ENCODE measurements at places on chromosomes 7 and 10.

DNA sequence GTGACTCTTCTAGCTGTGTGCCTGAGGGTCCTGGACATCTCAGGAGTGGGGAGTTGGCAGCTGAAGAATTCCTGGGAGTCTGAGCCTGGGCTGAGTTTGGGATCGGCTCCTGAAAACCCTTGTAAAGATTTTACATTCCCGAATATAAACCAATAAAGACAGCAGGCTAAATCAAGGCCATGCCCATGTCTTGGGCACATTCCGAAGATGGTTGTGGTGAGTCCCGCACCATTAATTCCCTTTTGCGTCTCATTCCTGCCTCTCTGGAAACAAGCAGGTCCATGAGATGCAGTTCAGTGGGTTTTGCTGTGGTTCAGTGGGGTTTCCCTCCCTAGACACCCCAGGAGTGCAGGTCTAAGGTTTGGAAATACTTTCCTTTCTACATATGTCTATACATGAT, 90.9 kb downstream of the COL26A1 start:
- no peaks in the 10 kb centered on the region for H3K27me3 ChIP-seq
- no peaks in the 10 kb centered on the region for H3K4me1 ChIP-seq
- DNase-seq = no peak
- no peak overlapping the region for H3K27ac ChIP-seq
- no peak overlapping the region for H3K4me3 ChIP-seq

- no peak overlapping the region for H3K27ac ChIP-seq
- no peak overlapping the region for H3K4me3 ChIP-seq
- no peaks in the 10 kb centered on the region for H3K36me3 ChIP-seq
- DNase-seq = no peak
Measured at GRCh38 chr10:120571266-120571665, 114.2 kb downstream of the PLPP4 start.

- no peak overlapping the region for H3K27ac ChIP-seq
- H3K27me3 ChIP-seq = no peaks in the 10 kb centered on the region
- H3K4me1 ChIP-seq = peaks cover 38% of the 10 kb centered on the region
- H3K4me3 ChIP-seq = no peak overlapping the region
- no peaks in the 10 kb centered on the region for H3K36me3 ChIP-seq
- DNase-seq = no peak
Measured at GRCh38 chr7:47471831-47472230, 110.1 kb downstream of the TNS3 start.

DNA sequence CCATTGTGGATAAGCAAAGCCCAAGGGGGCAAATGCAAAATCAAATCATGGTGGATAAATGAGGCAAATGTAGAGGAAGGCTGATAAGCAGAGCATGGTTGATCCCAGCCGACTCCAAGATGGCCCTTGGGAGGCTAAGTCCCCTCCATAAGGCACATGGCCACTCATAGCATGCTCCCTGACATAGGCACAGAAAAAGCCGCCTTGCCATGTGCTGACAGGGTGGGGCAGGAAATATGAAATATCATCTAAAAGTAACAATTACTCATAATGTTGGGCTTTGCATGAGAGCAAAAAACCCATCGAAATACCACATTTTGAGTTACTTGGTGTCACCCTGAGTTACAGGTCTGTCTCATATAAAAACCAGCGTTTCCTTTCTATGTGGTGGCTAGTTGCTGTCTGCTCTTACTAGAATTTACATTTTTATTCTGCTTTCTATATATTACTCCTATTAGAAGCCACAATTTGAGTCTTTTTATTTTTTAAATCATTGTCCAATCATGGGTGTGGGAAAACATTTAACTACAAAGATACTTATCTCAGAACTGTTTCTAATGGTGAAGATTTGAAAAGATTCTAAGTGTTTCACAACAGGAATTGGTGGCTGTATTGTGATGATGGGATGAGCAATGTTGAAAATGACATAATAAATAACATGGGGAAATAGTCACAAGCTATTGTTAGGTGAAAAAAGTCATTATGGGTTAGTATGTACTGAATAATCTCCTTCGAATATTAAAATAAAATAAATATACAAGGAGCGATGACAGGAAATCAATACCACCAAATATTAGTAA, 102.7 kb downstream of the CUBN start:
- no peak for DNase-seq
- peak overlapping the region; percentile 78 for H3K27ac ChIP-seq
- peaks cover 52% of the 10 kb centered on the region for H3K4me1 ChIP-seq
- H3K4me3 ChIP-seq = no peak overlapping the region
- H3K27me3 ChIP-seq = no peaks in the 10 kb centered on the region

- H3K36me3 ChIP-seq = no peaks in the 10 kb centered on the region
- no peaks in the 10 kb centered on the region for H3K27me3 ChIP-seq
- no peaks in the 10 kb centered on the region for H3K4me1 ChIP-seq
- no peak overlapping the region for H3K4me3 ChIP-seq
- H3K27ac ChIP-seq = no peak overlapping the region
- no peak for DNase-seq
Measured at GRCh38 chr10:36281831-36282331, 639.8 kb upstream of the FZD8 start.

GRCh38 chr10:17076626-17077345, 52.8 kb downstream of the CUBN start:
- H3K36me3 ChIP-seq = no peaks in the 10 kb centered on the region
- DNase-seq = no peak
- H3K27ac ChIP-seq = no peak overlapping the region
- H3K4me1 ChIP-seq = no peaks in the 10 kb centered on the region

DNA sequence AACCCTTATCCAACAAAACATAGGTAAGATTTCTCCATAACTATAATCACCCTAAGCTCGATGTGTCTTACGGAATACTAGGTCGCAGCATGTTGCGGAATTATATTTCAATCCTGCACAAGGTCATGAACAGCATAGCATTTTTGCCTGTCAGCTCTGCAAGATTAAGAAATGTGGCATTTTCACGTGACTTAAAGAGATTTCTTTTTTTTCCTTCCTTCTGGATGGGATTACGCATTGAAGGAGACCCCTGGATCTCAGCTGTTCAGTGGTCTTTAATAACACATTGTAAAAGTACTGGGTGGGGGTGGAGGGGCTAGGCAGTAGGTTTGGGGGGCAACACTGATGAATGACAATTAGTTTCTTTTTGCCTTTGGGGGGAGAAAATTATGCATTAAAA, 106.7 kb downstream of the CUBN start:
- H3K27ac ChIP-seq = peak overlapping the region; percentile 77
- no peak overlapping the region for H3K4me3 ChIP-seq
- peaks cover 50% of the 10 kb centered on the region for H3K4me1 ChIP-seq
- H3K27me3 ChIP-seq = no peaks in the 10 kb centered on the region
- DNase-seq = no peak

DNA sequence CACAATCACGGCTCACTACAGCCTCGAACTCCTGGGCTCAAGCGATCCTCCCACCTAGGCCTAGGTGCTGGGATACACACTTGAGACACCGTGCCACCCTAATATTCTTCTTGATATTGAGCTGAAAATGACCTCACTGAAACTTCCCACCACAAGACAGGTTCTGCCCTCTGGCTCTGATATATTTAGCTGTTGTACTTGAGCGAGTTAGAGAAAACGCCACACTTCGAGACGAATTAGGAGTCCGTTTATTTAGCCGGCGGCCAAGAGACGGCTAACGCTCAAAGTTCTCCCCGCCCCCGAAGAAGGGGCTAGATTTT, 17.9 kb downstream of the ZC3HAV1 start:
- no peaks in the 10 kb centered on the region for H3K27me3 ChIP-seq
- H3K27ac ChIP-seq = peak overlapping the region; percentile 73

DNA sequence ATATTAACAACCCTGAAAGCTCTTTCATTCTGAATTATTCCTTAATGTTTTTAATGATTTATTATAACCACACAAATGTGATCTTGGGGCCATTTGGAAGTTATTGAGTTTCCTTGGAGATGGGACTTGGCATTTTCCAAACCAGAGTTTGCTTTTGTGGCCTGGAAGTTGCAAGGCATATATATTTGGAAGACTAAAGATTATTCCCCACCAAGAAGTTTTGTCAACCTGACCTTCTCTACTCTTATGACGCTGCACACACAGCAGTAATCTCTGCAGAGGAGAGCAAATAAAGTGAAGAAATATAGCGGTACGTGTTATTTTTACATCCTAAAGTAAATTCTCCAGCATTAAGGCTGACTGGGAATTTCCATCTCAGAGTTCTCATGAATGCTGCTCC, 397.0 kb downstream of the LRMDA start:
- no peaks in the 10 kb centered on the region for H3K36me3 ChIP-seq
- H3K4me3 ChIP-seq = no peak overlapping the region
- no peaks in the 10 kb centered on the region for H3K27me3 ChIP-seq
- DNase-seq = no peak

DNA sequence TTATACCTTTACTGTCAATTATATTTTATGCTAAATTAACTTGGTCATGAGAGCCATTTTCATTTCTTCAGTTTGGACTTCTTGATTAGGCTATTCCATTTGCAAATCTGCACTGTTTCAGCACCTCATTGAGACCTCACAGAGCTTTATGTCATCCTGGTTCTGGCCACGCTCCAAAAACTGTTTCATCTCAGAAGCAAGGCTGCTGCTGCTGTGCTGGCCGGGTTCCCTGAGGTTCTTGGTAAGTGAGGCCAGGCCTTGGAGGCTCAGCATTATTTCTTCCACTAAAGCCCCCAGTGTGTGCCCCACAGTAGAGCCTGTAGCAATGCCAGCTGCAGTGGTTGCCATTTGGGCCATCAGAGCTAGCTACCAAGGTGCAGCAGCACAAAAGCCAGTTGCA, 7.8 kb upstream of the ZNF485 start:
- H3K4me1 ChIP-seq = peaks cover 29% of the 10 kb centered on the region
- H3K4me3 ChIP-seq = no peak overlapping the region
- no peak for DNase-seq
- H3K36me3 ChIP-seq = no peaks in the 10 kb centered on the region
- no peaks in the 10 kb centered on the region for H3K27me3 ChIP-seq

- no peaks in the 10 kb centered on the region for H3K36me3 ChIP-seq
- no peak overlapping the region for H3K27ac ChIP-seq
- no peak overlapping the region for H3K4me3 ChIP-seq
- H3K4me1 ChIP-seq = no peaks in the 10 kb centered on the region
Measured at GRCh38 chr7:133167300-133167699, 85.4 kb upstream of the CHCHD3 start.

GRCh38 chr7:100887516-100888290, 1.8 kb downstream of the UFSP1 start:
- peaks cover 32% of the 10 kb centered on the region for H3K4me1 ChIP-seq
- H3K36me3 ChIP-seq = peaks cover 61% of the 10 kb centered on the region
- H3K27ac ChIP-seq = peak overlapping the region; percentile 86
- H3K27me3 ChIP-seq = no peaks in the 10 kb centered on the region
- no peak overlapping the region for H3K4me3 ChIP-seq
- peak; percentile 93 for DNase-seq

- no peaks in the 10 kb centered on the region for H3K27me3 ChIP-seq
- no peak for DNase-seq
- H3K36me3 ChIP-seq = no peaks in the 10 kb centered on the region
- peaks cover 58% of the 10 kb centered on the region for H3K4me1 ChIP-seq
Measured at GRCh38 chr10:113056441-113057021, 106.5 kb downstream of the TCF7L2 start.

GRCh38 chr7:17957871-17958270, 17.6 kb upstream of the SNX13 start:
- H3K36me3 ChIP-seq = no peaks in the 10 kb centered on the region
- H3K4me3 ChIP-seq = no peak overlapping the region
- DNase-seq = no peak
- H3K27ac ChIP-seq = no peak overlapping the region
- H3K4me1 ChIP-seq = no peaks in the 10 kb centered on the region

DNA sequence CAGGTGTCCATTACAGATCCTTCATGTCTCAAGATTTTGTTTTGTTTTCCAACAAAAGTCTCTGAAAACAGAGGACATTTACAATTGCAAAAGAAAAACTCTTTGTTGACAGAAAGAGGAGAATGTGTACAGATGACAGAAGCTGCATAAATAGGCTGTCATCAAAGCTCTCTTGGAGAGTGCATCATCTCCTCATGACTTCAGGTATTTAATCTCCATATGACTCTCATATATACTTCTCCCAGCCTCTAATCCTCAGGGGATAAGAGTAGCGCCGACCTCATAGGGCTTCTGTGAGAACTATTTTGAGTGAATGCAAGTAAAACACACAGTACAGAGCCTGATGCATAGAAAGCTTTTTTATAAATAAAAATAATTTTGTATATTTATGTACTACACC, 48.1 kb upstream of the SEPTIN7 start:
- no peaks in the 10 kb centered on the region for H3K4me1 ChIP-seq
- no peaks in the 10 kb centered on the region for H3K27me3 ChIP-seq
- no peaks in the 10 kb centered on the region for H3K36me3 ChIP-seq
- no peak overlapping the region for H3K27ac ChIP-seq
- H3K4me3 ChIP-seq = no peak overlapping the region

GRCh38 chr7:90668992-90669391, 72.9 kb downstream of the CDK14 start:
- no peaks in the 10 kb centered on the region for H3K36me3 ChIP-seq
- H3K27ac ChIP-seq = no peak overlapping the region
- no peaks in the 10 kb centered on the region for H3K4me1 ChIP-seq
- no peaks in the 10 kb centered on the region for H3K27me3 ChIP-seq
- no peak overlapping the region for H3K4me3 ChIP-seq

GRCh38 chr10:31642281-31642680, 286.4 kb downstream of the ARHGAP12 start:
- H3K27ac ChIP-seq = no peak overlapping the region
- H3K4me1 ChIP-seq = no peaks in the 10 kb centered on the region
- H3K27me3 ChIP-seq = no peaks in the 10 kb centered on the region
- no peaks in the 10 kb centered on the region for H3K36me3 ChIP-seq

GRCh38 chr10:59176241-59177030, at the start of gene PHYHIPL:
PHYHIPL (plus strand) TSS chr10:59176643; CDS start chr10:59176854, 211 bp downstream.
- peak; percentile 59 for DNase-seq
- H3K36me3 ChIP-seq = no peaks in the 10 kb centered on the region
- H3K4me1 ChIP-seq = peaks cover 15% of the 10 kb centered on the region
- H3K27me3 ChIP-seq = no peaks in the 10 kb centered on the region

DNA sequence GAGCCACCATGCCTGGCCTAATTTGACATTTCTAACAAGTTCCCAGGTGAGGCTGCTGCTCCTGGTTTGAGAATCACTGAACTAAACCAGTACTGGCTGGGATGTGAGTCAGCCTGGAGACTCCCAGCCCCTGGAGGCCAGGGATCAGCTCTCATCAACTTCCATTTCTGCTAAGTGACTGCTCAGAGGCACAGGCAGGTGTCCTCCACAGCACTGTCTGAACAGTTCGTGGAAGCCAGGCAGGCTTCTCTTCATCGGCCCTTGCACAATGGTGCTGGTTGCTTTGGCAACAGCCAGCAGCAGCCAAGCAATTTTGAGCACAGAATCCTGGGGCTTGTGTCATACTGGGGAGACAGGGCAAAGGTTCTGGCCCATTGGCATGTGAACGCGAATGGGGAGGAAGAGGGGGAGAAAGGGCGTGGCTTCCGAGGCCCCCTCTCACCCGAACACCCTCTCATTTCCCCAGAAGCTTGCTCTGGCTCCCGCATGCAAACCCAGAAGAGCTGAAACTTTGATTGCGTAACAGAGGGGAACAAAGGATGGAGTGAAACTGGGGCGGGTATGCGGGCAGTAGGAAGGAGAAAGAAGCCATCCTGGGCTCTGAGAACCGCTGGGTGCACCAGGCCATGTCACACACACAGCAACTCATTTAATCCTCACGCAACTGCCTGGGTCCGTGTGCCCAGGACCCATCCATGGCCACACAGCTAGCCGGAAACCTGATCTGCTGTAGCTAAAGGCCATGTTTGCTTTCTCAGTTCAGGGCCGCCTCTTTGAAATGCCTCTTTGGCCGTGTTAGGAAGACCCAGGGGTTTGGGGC, 9.0 kb upstream of the POR start:
- DNase-seq = peak; percentile 81
- peak overlapping the region; percentile 1 for H3K27ac ChIP-seq
- H3K4me1 ChIP-seq = no peaks in the 10 kb centered on the region
- no peak overlapping the region for H3K4me3 ChIP-seq
- no peaks in the 10 kb centered on the region for H3K36me3 ChIP-seq

GRCh38 chr7:124655990-124656389, 109.6 kb downstream of the GPR37 start:
- H3K27ac ChIP-seq = no peak overlapping the region
- no peak overlapping the region for H3K4me3 ChIP-seq
- no peak for DNase-seq
- H3K27me3 ChIP-seq = no peaks in the 10 kb centered on the region
- no peaks in the 10 kb centered on the region for H3K36me3 ChIP-seq

Measured in spleen (tissue), 13 donors.